ENCODE measurements at places on chromosomes 7 and 10.

DNA sequence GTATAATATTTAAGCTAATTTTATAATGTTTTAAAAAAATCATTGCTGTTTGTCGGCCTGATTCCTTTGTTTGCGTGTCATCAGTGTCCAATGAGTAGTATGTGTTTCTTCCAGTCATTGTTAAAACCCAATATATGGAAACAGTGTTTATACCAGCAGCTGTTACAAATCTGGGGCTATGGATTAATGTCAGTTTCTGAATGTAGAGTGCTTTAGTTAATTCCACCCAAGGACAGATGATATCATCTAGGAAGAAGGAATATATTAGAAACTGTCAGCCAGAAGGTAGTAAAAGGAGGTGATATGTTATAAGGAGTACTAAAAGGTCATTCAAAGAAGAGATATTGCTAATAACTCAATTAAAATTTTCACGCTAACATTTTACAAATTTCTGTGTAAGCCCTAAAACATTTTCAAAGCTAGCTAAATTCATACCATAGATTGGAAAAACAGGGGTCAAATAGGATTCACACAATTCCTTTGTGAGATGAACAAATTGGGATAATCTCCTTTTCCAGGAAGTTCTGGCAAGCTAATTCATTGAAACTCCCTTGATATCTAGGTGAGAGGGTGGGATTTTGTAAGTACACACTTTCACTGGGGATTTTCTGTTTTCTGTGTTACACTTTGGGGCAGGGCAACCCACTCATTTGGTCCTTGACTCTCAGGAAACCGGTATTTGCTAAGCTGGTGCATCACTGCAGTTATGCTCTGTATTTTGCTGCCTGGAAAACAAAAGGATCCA is 448.8 kb downstream of the LRMDA start:
- no peaks in the 10 kb centered on the region for H3K4me1 ChIP-seq
- no peak overlapping the region for H3K4me3 ChIP-seq
- H3K27ac ChIP-seq: no peak overlapping the region
- no peak for DNase-seq
- no peaks in the 10 kb centered on the region for H3K27me3 ChIP-seq

GRCh38 chr7:47661051-47661714 is 79.3 kb upstream of the TNS3 start:
- H3K27ac ChIP-seq: no peak overlapping the region
- H3K36me3 ChIP-seq: no peaks in the 10 kb centered on the region
- no peaks in the 10 kb centered on the region for H3K27me3 ChIP-seq
- no peaks in the 10 kb centered on the region for H3K4me1 ChIP-seq
- DNase-seq: no peak
- no peak overlapping the region for H3K4me3 ChIP-seq

DNA sequence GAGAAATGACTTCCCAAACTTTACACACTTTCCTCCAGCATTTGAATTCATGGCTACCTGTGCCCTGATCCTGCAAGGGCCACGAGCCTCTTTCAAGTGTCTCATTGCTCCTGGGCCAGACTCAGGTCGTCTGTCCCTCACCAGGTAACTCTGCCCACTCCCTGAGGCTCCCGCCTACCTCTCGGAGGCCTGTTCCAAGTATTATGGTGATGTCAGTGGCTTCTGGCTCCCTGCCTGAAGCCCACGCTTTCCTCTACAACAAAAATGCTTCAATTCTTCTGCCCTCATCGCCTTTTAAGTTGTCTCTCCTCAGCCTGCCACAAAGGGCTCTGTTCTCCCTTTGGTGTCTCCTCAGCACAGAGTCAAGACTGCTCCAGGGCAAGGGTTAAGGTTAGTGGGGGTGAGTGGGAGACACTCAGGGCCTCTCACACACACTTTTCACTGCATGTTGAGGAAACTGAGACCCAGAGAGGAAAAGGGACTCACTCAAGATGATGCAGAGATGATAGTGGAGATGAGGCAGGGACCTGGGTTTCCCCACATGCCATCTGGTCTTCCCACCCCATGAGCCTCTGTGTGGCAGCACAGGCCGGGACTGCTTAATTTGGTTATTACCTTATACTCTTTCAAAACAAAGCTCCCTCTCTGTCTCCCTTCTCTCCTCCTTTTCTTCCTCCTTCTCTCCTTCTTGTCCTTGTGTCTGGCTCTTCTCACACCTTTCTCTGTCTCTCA is 28.3 kb upstream of the EGR2 start:
- H3K36me3 ChIP-seq: no peaks in the 10 kb centered on the region
- no peaks in the 10 kb centered on the region for H3K4me1 ChIP-seq
- no peak overlapping the region for H3K4me3 ChIP-seq
- DNase-seq: peak; percentile 80
- no peaks in the 10 kb centered on the region for H3K27me3 ChIP-seq

DNA sequence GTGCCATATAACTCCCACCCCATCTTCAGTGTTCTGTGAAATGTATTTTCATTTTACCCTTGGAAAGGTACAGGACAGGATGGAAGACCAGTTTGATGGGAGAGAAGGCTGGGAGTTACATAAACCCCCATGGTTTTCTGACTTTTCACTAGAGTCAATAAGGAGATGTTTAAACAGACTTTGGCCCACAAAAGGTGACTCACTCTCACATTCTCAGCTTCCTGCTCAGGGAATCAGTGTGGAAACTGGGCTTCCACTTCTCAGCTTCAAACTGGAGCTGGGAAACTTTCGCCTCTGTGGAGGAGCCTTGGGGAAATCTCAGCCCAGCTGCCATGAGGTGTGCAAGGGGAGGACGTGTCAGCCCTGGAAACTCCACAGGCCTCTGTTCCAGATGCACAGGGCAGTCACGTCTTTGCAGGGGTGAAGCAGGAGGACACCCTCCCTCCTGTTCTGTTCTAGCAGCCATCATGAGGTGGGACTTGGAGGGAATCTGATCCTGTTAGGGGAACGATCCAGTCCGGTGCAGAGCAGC is 560.5 kb upstream of the GALNT17 start:
- H3K27ac ChIP-seq: no peak overlapping the region
- no peaks in the 10 kb centered on the region for H3K4me1 ChIP-seq
- H3K4me3 ChIP-seq: no peak overlapping the region
- no peaks in the 10 kb centered on the region for H3K36me3 ChIP-seq
- DNase-seq: no peak

DNA sequence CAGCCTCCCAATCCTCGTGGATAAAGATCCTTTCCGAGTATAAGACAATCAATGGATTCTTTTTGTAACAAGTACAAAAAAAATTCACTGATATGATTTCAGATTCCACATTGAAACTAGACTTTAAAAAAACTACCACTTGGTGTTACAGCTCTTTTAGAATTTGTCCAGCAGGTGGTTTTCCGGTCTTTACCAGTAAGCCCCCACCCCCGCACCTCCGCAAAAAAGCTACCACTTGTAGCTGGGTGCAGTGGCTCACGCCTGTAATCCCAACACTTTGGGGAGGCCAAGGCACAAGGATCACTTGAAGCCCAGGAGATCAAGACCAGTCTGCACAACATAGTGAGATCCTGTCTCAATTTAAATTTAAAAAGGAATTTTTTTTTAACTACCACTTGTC is 19.8 kb downstream of the IGF2BP3 start:
- no peak for DNase-seq
- H3K27me3 ChIP-seq: peaks cover 27% of the 10 kb centered on the region
- H3K4me3 ChIP-seq: no peak overlapping the region
- H3K27ac ChIP-seq: no peak overlapping the region

- no peak overlapping the region for H3K27ac ChIP-seq
- DNase-seq: no peak
- H3K27me3 ChIP-seq: no peaks in the 10 kb centered on the region
- H3K4me1 ChIP-seq: no peaks in the 10 kb centered on the region
- no peak overlapping the region for H3K4me3 ChIP-seq
- H3K36me3 ChIP-seq: no peaks in the 10 kb centered on the region
Measured at GRCh38 chr7:91671245-91671644, 209.3 kb downstream of the MTERF1 start.

GRCh38 chr10:10564081-10564794 is 453.4 kb upstream of the CELF2 start:
- H3K27me3 ChIP-seq: no peaks in the 10 kb centered on the region
- no peaks in the 10 kb centered on the region for H3K4me1 ChIP-seq
- no peaks in the 10 kb centered on the region for H3K36me3 ChIP-seq
- H3K4me3 ChIP-seq: no peak overlapping the region
- H3K27ac ChIP-seq: no peak overlapping the region
- no peak for DNase-seq

DNA sequence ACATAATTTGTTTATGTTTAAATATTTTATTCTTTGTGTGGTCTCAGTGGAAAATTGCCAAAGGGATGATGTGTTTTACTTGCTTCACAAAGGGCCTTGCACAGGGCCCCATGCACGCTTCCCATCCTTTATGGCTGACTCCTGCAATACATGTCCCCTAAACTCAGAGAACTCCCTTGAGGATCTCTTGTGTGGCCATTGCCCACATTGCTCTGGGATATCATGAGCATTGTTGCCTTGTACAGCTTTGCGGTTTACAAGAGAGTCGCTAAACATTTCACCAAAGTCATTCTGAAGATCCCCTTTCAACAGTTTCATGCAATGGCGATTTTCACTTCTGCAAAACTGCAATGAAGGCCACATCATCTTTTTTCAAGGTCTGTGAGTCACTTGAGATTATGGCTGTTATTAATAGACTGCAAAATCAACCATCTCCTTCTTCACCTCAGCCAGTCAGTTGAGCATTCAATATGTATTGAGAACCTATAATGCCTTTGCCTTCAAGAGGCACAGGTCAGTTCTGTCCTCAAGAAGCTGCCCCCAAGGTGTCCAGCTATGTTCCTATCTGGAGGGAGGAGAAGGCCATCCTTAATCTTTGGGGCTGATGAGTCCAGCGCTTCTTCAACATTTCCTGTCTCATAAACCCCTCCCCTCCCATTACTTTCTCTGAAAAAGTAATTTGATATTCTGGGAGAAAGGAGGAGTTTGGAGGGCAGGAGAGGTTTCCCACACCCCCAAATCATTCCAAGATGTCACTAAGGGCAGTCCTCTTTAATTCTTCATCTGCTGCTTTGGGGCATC is 108.1 kb downstream of the CCDC71L start:
- H3K27ac ChIP-seq: no peak overlapping the region
- H3K36me3 ChIP-seq: no peaks in the 10 kb centered on the region
- H3K4me3 ChIP-seq: no peak overlapping the region
- DNase-seq: no peak
- no peaks in the 10 kb centered on the region for H3K27me3 ChIP-seq

DNA sequence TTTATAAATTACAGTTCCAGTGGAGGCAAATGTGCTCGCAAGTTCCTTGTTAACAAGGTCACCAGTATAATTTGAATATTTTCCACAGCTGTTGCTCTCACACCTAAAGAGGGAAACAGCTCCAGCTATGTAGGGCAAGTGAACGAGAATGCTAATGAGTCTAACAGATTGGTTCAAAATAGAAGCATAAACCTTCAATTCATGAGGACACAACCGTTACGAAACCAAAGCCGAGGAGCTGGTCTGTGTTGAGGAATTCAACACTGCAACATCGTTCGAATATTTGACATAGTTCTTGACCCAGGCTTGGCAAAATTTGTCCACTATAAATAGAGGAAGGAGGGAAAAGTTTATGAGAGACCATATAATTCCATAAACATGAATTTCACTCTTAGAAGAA is 161.3 kb downstream of the KLF6 start:
- no peak for DNase-seq
- no peak overlapping the region for H3K4me3 ChIP-seq
- H3K4me1 ChIP-seq: no peaks in the 10 kb centered on the region
- no peak overlapping the region for H3K27ac ChIP-seq
- no peaks in the 10 kb centered on the region for H3K27me3 ChIP-seq

- no peaks in the 10 kb centered on the region for H3K27me3 ChIP-seq
- H3K4me1 ChIP-seq: no peaks in the 10 kb centered on the region
- peaks cover 3% of the 10 kb centered on the region for H3K36me3 ChIP-seq
- no peak overlapping the region for H3K4me3 ChIP-seq
- no peak overlapping the region for H3K27ac ChIP-seq
- no peak for DNase-seq
Measured at GRCh38 chr10:103374263-103374662, 6.5 kb downstream of the TAF5 start.

- no peak overlapping the region for H3K4me3 ChIP-seq
- H3K27ac ChIP-seq: no peak overlapping the region
- H3K27me3 ChIP-seq: no peaks in the 10 kb centered on the region
- H3K4me1 ChIP-seq: no peaks in the 10 kb centered on the region
- DNase-seq: no peak
- no peaks in the 10 kb centered on the region for H3K36me3 ChIP-seq
Measured at GRCh38 chr7:144384555-144385245, 18.8 kb downstream of the NOBOX start.

DNA sequence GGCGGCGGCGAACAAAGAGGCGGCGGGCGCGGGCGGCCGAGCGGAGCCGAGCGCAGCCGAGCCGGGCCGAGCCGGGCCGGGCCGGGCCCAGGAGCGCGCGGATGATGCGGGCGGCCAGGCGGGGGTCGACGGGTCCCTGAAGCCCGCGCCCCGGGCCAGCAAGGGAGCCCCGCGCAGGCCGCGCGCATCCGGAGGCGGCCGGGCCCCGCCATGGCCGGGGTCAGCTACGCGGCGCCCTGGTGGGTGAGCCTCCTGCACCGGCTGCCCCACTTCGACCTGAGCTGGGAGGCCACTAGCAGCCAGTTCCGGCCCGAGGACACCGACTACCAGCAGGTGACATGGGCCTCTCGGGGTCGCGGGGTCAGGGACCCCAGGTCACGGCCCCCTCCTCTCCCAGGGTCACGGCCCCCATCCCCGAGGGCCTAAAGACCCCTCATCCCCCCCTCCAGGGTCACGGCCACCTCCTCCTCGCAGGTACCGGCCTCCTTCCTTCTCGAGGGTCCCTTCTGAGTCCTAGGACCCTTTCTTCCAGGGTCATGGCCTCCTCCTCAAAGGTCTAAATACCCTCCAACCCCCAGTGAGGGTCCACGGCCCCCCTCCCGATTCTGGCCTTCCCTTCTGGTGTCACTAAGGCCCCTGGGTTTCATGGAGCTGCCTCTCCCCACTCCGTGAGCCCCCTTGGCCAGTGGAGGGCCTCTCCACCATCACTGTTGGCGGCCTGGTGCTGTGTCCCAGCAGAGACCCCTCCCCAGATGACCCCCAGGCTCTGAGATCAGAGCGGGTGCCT is at the start of gene TTYH3:
TSS of gene TTYH3 (plus strand) at position 41 of the 787 bp plus-strand sequence. CDS start at position 211, 170 bp downstream.
- peak within 1 kb of the TSS; percentile 95 for H3K4me3 ChIP-seq
- DNase-seq: no peak
- no peaks in the 10 kb centered on the region for H3K36me3 ChIP-seq
- no peaks in the 10 kb centered on the region for H3K27me3 ChIP-seq
- H3K4me1 ChIP-seq: peaks cover 10% of the 10 kb centered on the region
- peak within 1 kb of the TSS; percentile 89 for H3K27ac ChIP-seq

DNA sequence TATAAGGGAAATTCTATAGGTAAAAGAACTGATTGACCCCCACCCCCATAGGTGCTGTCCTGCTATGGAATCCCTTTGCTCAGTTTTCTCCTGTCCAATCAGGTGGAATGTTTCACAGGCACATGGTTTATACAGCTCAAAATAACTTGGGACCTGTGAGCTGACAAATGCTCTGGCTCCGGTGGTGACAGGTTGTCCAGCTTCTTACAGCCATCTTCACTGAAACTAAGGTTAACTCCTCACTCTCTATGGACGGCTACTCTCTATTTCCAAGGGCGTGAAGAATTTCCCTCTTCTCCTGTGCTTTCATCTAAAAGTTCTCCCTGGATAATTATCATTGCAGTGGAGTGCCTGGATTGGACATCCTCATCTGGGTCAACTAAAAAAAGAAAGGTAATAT is at the start of gene MYPN:
TSS of gene MYPN (plus strand) at position 158 of the 400 bp plus-strand sequence. CDS start 11,951 bp downstream, outside the sequence.
- H3K4me3 ChIP-seq: no peak within 1 kb of the TSS
- no peaks in the 10 kb centered on the region for H3K27me3 ChIP-seq
- no peak within 1 kb of the TSS for H3K27ac ChIP-seq
- no peaks in the 10 kb centered on the region for H3K4me1 ChIP-seq
- DNase-seq: no peak
